ENCODE measurements at places on chromosomes 4 and X.

- no peak for DNase-seq
Measured at GRCh38 chr4:67522851-67523671, 22.2 kb downstream of the CENPC start.

DNA sequence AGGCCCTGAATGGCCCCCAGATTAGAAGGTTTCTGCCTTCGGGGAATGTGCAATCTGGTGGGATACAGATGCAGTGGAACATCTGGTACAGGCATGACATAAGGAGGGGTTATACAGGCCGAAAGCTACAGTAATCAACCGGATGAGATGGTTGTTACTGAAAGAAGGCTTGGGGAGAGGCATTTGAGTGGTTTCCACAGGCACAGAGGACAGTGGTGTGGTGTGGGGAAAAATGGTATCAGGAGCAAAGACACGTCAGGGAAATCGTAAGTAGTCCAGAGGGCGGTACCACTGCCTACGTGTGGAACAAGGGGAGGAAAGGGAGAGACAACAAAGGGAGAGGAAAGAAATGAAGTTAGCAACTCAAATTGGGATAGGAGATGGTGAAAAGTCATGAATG, 3.0 kb downstream of the PDLIM3 start:
- DNase-seq: no peak

GRCh38 chr4:185322803-185323202, 72.9 kb downstream of the LRP2BP start:
- no peak for DNase-seq

DNA sequence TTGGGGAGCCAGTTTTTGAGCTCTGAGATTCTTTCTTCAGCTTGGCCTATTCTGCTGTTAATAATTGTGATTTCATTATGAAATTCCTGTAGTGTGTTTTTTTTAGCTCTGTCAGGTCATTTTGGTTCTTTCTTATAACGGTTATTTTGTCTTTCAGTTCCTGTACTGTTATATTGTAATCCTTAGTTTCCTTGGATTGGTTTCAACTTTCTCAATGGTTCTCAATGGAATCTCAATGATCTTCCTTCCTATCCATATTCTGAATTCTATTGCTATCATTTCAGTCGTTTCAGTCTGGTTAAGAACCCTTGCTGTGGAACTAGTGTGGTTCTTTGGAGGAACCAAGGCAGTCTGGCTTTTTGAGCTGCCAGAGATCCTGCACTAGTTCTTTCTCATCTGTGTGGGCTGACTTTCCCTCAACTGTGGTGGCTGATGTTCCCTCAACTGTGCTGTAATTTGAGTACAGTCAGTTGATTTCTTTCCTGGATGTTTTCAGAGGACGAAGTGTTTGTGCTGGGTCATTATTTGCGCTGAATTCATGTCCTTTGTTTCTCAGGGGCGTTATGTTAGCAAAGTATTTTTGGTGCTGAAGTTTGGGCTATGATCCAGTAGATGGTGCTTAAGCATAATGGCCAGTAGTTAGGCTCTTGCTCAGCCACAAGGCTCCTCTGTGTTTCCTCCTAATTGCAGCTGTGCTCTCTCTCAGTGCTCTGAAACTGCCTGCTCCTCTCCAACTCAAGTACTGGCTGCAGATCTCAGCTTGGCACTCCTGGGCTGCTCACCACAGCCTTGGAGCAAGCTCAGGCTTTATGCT, 27.5 kb downstream of the ENPEP start:
- no peak for DNase-seq

DNA sequence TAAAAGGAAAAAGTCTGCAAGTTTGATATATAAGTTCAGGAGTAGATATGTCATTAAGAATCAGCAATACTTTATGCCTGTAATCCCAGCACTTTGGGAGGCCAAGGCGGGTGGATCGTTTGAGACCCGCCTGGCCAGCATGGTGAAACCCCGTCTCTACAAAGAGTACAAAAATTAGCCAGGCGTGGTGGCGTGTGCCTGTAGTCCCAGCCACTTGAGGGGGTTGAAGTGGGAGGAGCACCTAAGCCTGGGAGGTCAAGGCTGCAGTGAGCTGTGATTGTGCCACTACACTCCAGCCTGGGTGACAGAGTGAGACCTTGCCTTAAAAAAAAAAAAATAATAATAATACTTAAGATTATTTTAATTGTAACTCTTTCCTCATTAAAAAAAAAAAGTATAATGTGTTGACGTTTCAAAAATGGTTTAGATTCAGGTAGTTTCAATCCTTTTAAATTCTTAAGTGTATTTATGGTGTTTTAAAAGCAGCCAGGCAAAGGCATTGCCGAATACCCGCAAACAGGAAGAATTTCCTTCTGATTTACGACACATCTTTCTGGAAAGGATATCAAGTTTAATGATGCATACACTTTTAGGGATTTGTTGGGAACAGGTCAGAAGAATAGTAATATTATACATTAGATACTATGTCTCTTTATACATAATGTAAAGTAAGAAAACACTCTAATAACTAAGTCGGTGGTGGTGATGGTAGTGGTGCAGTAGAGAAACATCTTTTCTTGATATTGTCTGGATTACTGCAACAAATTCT, 80.9 kb downstream of the KDM6A start:
- no peak for DNase-seq

DNA sequence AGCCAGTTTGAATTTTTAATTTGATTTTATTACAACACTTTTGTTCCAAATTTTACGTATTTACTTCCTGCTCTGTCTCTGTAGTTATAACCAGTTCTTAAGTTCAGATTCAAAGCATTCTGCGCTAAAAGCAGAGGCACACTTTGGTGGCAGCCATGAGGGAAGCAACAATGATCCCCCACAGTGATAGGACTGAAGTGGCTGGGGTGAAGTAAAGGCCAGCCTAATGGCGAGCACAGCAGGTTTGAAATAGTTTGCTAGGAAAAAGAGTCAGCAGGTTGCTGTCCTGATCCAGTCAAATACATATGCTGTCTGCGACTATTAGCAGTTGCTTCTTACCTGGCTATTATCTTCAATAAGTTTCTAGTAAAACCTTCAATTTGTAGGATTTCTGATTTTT, 176.3 kb downstream of the RPA4 start:
- no peak for DNase-seq
